AG10803 (cell line): ENCODE measurements at places on chromosomes 3 and 15.

DNA sequence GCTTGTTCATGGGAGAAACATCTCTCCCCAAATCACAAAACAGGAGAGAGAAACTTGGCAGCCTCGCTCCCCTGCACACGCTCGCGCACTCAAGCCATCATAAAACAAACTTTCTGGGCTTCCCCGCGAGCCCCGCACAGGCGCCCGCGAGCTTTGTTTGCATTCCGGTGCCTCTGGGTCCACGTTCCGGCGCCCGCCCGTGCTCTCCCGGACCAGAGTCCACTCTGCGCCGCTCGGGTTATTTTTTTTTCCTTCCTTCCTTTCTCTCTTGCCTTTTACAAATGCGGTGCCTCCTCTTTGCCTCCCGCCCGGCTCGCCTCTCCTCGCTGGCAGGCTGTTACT is 363 bp downstream of the MAGI1 start:
- no peak for DNase-seq

DNA sequence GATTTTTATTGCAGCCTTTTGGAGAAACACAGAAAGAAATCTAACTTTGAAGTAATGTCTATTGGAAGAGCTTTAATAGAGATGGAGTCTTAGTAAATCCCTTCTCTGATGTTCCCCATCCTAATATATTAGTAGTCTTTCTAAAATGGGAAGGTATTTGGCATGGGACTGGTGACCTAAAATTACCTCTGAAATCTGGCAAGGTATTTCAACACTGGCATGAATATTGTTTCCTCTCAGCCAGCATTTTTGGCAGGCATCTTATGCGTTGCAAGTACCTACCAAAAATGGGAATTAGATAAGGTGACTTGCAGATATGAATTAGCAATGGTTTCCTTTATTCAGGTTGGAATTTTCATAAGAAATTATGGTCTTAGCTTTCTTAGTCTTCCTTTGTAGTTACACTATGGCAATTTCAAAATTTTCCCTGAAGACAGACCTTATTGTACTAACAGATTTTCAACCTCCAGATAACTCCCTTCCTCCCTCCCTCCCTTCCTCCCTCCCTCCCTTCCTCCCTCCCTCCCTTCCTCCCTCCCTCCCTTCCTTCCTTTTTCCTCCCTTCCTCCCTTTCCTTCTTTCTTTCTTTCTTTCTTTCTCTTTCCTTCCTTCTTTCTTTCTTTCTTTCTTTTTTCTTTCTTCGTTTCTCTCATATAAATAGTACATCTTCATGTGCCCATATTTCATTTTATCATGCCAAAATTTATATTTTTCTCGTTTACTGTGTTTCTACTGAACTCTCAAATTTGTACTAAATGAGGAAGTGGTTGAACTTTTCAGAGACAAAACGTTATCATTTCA is 168.2 kb upstream of the KCNMB2 start:
- DNase-seq = peak; percentile 70

DNA sequence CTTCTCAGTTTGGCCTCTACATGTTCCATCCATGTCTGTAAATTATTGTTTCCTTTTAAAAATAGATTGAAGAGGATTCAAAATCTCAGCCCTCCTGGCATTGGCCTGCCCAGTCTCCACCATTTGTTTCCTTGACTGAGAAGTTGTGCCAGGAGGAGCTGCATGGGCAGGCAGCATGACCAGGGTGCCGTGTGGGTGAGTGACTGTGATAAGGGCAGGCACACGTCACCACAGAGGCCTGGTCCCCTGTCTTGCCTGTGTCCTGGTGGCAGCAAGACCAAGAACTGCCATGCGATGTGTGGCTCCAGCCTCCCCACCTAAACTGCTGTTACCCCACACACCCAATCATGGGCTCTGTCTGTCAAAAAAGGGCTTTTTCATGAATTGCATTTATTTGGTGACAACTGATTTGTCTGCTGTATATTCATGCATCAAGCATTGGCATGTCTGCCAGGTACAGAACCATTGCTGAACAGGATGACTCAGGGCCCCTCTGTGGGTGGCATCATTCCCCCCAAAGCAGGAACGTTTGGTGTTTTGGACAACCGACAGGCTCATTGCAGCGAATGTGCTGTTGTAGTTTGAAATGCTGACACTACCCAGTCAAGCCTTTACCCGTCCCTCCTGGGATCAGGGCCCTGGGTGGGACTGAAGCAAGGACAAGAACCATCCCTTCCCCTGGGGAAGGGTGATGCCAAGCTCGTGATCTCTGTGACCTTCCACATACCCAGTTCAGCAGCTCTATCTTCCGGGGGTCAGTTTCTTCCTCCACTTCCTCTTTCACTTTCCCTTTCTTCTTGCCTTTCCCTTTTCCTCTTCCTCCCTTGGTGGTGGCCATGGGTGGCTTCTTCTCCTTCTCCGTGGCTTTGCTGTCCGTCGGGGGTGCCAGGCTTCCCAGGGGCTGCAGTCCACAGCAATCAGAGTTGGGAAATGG is 51.6 kb downstream of the TRPM1 start:
- no peak for DNase-seq

- DNase-seq = peak; percentile 94
Measured at GRCh38 chr15:100628746-100629145, 26.4 kb downstream of the ASB7 start.

DNA sequence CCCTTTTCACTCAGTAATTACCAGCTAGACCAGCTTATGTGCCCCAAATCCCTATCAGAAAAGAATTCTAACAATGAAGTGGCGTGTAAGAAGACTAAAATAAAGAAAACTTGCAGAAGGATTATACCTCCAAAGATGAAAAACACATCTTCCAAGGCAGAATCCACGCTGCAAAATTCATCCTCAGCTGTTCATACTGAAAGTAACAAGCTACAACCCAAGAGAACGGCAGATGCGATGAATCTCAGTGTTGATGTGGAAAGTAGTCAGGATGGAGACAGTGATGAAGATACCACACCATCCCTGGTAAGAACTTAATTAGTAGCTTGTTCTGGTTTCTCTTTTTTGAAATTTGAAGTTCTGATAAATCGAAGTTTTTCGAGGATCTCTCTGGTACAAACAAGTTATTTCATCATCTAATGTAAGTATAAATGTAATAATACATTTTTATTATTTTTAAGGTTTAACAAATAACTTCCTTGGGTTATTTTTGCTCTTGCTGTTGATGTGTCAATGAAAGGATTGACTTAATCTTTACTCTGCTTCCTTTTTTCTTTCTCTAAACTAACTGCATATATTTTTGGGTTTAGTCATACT is 1.4 kb downstream of the WDR76 start:
- DNase-seq = peak; percentile 20

DNA sequence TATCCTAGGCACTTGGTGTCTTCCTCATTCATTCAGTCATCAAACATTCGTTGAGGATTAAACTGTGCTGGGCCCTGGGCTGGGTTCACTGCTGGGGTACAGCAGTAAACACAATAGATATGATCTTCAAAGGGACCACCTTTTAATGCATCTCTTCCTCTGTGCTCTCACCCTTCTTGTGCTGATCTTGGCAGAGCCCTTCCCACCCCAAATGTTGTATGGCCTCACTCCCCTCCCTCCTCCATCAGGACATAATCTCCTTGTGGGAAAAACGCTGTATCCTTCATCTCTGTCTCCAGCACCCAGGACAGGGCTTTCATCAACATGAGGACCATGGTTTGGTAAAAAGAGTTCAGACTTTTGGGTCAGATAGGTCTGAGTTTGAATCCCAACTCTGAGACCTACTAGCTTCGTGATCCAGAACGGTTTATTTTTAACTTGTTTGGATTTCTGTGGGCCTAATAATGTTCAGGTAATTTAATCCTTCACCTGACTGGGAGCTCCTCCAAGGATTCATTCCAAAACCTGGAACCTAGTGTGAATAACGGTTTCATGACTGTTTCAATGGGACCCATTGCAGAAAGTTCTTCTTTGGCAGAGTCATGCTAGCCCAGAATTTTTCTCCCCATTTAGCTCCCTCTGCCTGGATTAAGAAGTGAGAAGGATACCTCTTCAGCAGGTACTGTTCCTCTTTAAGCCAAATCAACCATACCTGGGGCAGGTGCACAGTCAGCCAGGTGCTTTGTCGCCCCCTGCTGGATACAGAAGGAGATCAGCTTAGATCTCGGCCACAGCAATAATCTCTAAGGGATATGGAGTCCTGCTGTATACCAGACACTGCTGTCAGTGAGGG is 5.2 kb upstream of the WNT7A start:
- DNase-seq = no peak

DNA sequence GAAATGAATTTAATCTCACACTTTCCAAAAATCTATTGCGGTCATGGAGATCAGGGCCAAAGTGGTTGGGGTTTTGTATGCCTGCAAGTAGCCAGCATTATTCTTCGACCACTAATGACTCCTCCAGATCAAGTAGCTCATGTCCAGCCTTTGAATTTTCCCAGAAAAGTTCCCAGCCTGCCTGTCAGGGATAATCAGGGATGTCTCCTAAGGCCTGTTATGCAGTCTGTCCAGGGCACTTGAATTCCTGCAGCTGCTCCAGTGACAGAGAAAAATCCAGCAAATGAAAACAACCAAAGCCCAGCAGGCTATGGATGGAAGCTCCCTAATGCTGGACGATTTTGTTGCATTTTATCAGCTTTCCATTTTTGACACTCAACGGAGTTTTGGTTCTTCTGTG is 215.4 kb downstream of the ADAMTSL3 start:
- DNase-seq = no peak

DNA sequence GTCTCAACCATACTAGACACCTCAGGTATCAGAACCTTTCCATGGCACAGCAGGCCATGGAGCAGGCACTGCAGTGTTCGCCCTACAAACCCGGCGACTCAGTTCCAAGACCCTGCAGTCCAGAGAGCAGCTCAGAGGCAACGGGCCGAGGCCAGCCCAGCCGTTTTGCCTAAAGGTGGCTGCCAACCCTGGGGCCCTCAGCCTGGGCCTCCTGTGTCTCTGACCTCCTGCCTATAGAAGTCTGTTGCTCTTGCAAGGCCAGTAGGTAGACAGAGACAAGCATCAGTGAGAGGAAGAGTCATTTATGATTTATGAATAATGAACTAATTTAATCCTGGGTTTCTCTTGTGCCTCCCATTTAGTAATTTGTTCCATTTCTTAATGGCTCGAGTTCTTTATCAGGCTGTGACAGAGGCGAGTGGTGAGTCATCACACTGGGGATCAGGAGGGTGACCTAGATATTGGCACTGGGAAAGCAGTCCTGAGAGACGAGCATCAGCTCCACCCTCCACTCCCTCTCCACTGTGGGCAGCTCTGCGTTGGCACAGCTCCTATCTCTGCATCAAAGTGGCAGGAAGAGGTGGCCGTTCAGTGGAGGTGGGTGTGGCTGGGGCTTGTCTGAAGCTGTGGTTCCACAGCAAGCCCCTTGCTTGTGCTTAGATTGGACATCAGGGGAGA is 79.8 kb downstream of the ABHD5 start:
- DNase-seq = peak; percentile 32

DNA sequence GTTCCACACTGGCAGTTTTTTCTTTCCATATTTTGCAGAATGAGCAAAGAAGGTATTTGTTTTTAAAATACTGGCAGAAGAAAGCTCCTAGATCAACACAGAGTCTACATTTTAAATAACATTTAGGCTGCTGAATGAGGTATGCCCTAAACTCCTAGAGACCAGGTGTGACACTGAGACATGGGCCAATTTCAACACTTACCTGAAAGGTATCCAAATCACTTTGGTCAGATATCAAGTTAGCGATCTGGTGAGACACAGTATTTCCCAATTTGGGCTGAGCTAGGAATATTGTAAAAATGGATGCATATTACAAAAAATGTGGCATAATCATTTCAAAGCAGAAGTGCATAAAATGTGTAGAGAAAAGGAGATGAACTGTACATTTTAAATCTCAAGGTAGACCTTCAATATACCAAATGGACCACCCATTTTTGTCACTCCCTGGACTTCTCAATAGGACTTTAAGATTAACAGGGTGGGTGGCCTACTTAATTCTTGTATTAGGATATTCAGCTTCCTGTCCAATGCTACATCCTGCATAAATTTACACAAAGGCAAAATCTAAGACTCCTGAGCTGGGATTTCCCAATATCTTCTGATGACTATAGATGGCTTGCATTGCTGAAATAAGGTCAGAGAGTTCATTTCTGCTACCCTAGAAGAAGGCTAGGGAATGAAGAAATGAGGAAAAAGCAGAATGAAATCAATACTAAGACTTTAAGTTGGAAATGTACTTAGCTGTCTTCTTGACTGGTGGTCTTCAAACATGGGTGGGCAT is 487.8 kb downstream of the FOXP1 start:
- DNase-seq = no peak

DNA sequence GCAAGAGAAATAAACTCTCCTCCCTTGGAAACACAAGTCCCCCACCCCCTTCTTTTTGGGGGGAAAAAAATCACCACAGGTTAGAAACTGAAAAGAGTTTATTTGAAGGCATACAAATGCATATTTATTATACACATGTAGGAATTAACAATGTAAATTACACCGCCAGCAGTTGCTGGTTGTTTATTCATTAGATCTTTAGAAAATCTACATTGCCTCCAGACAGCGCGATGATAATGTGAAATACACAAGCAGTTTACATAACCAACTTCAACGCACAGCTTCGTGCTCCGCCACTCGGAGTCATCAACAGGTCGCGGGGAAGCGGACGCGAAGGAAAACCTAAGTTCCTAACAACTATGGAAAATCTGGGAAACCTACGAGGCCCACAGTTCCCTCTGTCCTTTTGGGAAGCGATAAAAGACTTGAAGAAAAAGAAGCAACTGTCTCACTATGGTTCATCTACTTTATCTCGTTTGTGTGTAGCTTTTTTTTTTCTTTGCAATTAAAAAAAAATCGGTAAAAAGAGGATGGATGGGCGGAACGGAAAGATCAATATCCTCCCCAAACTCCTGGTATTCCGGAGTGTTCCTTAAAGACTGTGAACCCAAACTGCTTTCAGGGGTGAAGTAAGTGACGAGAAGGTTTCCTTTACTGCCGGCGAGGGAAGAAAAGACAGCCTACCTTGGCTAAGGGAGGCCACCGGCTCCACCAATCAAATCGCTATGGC is 8.4 kb upstream of the FOXB1 start:
- no peak for DNase-seq

DNA sequence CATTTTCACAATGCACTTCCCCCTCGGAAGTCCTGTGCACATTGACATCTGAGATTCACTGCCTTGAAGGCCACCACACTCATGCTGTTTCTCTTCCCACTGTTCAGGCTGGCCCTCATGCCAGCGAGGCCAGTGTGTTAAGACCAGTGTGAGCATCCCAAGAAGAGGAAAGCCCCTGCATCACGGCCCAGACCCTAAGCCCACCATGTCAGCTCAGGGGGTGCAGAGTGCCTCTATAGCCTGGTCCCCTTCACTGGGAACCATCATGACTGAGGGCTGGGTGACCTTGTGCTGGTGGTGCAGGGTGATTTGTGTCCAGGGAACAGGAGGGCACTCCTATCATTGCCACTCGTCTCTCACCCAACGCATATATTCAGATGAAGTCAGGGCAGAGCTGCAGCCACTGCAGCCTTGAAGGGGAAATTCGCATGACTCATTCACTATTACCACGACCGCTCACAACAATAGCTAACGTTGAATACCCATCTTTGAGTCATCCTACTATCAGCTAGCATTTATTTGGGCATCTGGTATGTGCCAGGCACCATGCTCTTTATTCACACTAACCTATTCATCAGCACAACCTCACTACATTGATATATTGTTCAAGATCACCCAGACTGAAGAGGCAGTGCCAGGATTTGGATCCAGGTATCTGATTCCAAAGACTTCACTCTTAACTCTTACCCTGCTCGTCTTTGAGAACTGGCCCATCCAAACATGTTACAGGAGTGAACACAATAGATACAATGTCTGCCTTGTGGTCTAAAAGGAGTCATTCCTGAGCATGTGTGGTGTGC is 58.8 kb upstream of the SLC6A11 start:
- DNase-seq = peak; percentile 1

GRCh38 chr3:104916971-104917370 is 449.7 kb upstream of the ALCAM start:
- DNase-seq = no peak

GRCh38 chr15:47961401-47962090 is 159.2 kb upstream of the SLC24A5 start:
- DNase-seq = no peak
